ENCODE measurements at places on chromosomes 3 and 15.

GRCh38 chr3:17806201-17806600, 63.8 kb upstream of the TBC1D5 start:
- no peak for DNase-seq

- no peak for DNase-seq
Measured at GRCh38 chr3:119826711-119827608, 45.1 kb downstream of the NR1I2 start.

- no peak for DNase-seq
Measured at GRCh38 chr15:69323893-69324430, 25.2 kb downstream of the PAQR5 start.

GRCh38 chr3:19093084-19093483, 55.2 kb upstream of the KCNH8 start:
- DNase-seq, result no peak

DNA sequence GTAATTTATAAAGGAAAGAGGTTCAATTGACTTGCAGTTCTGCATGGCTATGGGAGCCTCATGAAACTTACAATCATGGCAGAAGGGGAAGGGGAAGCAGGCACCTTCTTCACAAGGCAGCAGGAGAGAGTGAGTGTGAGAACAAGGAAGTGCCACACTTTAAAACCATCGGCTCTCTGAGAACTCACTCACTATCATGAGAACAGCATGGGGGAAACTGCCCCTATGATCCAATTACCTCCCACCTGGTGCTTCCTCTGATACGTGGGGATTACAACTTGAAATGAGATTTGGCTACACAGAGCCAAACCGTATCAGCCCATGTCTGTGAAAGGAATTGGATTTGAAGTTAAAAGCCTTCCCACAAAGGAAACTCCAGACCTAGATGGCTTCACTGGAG, 39.1 kb downstream of the TKT start:
- no peak for DNase-seq

DNA sequence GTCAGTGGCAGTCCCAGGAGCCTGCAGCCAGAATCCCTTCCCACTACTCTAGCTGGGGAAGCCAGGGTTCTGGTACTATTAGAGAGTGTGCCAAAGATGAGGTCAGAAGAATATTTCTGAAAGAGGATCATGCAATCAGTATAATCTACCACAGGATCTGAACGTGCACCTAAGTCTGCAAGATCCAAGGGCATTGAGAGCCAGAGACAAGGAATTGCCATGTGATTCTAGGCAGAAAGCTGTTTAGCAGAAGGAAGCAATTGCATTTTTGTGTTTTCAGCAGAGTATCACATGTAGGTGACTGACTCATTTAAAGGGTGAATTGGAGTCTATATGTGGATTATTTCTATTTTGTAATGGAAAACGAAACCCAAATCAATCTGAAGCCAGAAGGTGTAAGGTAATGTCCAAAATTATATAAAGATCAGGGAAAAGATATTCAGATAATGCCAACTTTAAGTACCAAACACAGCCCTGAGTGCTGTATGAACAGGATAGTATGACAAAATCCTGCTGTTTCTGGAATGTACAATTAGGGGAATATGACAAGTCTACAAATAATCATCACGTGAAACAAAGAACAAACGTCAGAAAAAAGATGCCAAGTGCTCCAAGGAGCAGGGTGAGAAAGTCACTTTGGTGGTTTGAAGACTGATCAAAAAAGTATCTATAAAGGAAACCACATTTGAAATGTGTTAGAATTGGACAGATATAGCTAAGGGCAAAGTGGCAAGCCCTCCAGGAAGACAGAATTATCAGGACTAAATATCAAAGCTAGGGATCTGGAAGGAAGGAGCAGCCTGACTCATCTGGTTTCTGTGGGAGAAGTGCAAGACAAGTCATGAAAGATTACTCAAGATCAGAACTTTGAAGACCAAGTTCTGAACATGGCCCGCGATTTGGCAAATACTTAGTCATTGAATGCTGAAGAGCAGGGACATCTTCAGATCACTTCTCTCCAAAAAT, 1036.6 kb downstream of the NTRK3 start:
- DNase-seq, result no peak

DNA sequence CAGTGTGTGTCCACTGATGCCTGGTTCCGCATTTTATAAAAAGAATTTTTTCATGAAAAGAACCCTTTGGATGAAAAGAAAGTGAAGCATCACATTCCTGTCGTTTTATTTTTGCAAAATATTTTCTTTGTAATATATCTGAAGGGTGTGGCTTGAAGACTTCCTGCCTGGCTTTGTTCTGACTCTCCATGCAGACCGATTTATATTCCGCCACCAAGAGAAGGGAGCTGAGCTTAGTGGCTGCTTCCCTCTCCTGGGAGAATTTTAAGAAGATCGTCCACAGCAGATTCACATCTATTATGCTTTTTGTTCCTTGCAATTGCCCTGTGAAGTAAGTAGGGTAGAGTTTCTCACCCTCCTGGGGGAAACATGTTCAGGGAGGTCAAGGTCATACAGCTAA, 45.2 kb upstream of the UMPS start:
- DNase-seq, result no peak

DNA sequence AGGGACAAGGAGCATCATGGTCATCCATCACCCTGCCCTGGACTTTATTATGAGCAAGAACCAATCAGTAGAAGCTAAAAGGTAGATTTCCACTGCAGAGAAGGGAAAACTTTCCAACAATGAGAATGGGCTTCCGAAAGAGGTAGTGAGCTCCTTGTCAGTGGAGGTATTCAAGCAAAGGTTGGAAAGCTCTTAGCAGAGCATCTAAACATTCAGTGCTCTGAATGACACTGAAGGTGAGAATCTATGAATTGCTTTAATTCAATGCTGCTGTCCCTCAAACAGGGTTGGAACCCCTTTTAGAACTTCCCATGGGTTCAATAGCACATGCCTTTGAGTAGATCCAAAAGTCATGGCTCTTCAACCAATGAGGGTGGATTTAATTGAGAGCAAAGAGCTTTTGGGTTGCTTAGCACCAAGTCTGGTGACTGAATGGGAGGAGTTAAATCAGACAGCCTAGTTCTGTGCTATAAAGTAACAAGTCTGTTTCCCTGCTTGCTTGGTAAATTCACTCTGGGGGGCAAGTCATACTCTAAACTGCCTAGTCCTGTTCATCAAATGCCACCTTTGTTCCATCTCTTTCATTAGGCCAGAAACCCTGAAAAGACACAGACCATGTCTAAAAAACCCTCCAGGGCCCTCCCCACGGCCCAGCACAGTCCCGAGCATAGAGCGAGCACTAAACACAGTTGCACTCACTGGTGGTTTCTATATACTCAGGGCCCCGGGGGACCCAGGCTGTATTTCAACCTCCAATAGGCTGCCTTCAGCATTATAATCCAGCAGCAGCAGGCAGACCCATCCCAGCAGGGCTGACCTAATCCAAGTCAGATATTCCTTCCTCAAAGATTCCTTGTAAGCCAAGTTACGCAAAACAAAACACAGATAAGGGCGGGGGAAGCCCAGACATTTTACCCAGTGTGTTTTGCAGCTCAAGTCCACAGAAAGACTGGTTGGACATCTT, 161.2 kb downstream of the MEGF11 start:
- no peak for DNase-seq

- no peak for DNase-seq
Measured at GRCh38 chr15:82040862-82041261, 5.0 kb downstream of the MEX3B start.

DNA sequence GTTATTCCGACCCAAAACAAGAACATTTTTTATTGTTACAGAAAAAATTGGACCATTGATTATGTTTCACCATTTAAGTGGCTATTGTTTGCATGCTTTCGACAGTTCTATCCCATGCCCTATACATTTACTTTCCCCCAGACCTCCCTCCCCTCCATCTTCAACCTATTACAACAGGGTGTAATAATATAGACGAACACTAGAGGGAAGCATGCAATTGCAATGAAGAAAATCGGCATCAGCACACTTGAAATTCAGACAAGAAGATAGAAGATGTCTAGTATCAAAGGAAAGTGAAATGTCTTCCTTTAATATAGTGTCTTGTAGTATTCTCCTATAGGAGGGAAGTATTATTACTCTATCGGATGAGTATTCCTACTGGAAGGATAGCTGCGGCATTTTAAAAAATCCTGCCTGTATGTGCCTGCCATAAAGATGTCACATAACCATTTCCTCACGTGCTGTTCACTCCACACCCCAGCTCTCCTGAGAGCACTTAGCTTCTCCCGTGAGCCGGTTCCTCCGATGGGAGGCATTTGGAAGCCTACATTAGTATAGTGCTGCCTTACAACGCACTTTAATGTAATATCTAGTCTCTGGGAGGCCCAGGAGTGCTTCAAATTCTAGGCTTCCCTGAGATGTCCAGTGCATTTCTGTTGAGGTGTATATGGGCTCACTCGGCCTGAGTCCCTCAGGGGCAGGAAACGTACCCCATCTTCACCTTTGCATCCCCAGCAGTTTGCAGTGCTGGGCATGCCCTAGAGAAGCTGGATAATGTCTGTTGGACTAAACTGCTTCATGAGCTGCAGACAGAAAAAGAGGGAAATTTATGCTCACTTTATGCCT, 17.8 kb upstream of the ERICH6 start:
- peak; percentile 79 for DNase-seq

- DNase-seq, result no peak
Measured at GRCh38 chr3:123379041-123379830, 69.7 kb downstream of the ADCY5 start.

DNA sequence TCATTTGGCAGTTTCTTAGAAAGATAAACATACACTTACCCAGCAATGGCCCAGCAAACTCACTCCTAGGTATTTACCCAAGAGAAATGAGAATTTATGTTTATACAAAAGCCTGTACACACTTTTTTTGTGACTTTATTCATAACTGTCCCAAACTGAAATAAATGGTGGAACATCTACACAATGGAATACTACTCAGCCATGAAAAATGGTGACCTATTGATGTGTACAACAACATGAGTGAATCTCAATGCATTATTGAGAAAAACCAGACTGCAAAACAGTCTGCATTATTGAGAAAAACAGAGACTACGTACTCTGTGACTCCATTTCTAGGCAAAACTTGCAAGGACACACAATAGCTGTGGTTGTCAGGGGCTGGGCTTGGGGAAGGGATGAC, 37.2 kb downstream of the SNRK start:
- DNase-seq, result no peak

GRCh38 chr3:102174312-102174712, 260.5 kb upstream of the ZPLD1 start:
- DNase-seq, result no peak

GRCh38 chr3:115624901-115625300, 1.6 kb downstream of the GAP43 start:
- no peak for DNase-seq

DNA sequence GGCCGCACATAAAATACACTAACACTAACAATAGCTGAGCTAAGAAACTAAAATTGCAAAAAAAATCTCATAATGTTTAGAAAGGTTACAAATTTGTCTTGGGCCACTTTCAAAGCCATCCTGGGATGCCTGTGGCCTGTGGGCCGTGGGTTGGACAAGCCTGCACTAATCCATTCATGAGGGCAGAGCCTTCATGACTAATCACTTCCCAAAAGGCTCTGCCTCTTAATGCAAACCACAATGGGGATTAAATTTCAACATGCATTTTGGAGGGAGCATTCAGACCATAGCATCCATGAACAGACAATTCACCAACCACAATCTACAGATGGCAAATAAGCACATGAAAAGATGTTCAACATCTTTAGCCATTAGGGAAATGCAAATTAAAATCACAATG, 128.2 kb downstream of the SUCLG2 start:
- no peak for DNase-seq

DNA sequence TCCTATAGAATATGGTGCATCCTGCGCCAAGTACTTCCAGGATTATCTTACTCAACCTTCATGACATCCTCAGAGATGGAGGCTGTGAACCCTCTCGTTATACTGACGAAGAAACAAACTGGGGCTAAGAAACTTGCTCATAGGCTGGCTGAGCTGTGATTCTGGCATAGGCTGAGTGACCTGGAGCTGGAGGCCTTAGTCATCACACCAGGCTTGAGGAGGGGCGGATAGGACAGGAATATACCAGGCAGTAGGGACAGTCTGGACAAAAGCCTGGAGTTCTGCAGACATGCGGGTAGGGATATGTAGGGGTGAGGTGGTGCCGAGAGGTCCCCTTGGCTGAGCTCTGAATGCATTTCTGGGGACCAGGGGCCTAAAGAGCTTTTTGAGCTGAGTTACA, 18.1 kb downstream of the HEMK1 start:
- no peak for DNase-seq

- DNase-seq, result peak; percentile 78
Measured at GRCh38 chr3:35932995-35933394, 293.7 kb downstream of the ARPP21 start.

DNA sequence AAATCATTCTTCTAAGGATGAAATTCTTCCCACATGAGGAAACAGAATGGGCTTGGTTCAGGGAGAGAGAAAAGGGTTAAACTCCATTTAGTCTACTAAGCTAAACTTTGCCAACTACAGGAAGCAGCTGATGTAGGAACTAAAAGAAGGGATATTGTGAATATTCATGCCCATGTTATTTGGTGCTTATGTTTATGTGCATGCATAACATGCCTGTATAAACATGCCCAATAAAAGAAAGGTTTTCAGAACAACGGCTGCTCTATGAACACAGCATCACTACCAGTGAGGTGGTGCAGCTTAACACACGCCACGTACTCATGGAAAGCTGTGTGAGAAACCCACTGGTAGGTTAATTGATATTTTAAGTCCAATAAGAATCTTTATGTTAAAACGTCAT, 59.4 kb upstream of the VGLL4 start:
- DNase-seq, result no peak

- peak; percentile 45 for DNase-seq
Measured at GRCh38 chr3:129650256-129650872, 43.9 kb upstream of the PLXND1 start.

DNA sequence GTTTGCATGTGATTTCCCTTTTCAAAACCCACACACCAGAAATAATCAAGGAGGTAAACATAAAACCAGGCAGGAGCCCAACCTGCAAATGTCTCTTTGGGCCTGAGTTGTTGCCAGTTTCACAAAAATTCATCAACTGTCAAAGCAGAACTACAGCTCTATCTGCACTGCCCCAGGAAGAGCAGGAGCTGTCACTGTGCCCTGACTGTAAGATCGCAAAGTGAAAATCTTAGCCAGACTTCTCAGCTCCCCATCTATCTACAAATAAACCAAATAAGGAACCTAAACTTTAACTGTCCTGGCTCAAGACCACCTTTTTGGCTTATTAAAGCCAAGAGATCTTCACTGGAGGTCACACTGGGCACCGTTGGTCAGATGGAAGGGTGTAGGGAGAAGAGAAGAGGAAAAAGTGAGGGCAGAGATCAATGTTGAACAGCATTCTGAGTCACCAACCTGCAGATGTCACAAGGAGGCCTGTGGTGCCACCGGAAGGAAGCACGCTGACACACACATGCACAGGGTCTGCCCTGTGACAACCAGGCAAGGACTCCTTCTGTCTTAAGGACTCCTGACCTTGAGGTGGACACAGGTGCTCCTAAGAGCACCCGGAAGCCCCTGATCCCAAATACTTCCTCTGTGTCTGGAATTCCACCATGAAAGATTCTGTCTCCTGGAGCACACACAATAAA, 58.7 kb downstream of the RPN1 start:
- DNase-seq, result no peak

GRCh38 chr3:197007953-197008352, 21.7 kb downstream of the MELTF start:
- DNase-seq, result no peak
